ENCODE measurements at places on chromosomes 1 and 21. TPM values are rescaled to one million over a fixed set of nuclear protein-coding genes. Genes with fewer than 3 reads are reported as not detected.

Gene PRAMEF33
- not detected for total RNA-seq

Gene OR2T29
- total RNA-seq = not detected

Gene KCNJ9
- total RNA-seq = not detected

Gene SAMD13
- total RNA-seq = 1.7 TPM

Gene PARS2
- total RNA-seq = 2.5 TPM

Gene NPHP4
- total RNA-seq = 9.0 TPM

Gene PRAMEF20
- total RNA-seq = not detected

Gene SCAF4
- total RNA-seq = 17.9 TPM

Gene MPL
- 0.10 TPM for total RNA-seq

DNA sequence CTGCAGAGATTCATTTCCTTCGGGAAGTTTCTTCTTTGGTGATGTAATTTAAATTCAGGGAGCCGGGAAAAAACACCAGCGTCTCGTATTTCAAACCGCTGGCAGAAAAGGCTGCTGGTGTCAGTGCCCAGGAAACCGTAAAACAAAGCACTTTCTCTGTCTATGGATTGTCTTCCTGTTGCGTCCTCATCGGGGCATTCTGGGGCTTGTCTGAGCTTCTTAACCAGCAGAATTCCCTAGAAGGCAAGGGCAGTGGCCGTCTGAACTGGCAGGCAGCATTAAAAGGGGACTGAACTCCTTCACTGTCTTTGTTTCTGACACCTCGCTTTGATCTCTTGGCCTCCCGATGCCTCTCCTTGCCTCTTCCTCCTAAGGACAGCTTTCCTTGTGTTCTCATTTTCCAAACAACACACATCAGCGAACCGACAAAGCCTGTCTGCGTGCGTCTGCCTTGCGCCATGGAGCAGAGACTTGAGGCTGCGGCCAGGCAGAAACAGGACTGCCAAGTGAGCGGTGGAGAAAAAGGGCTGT, 391.6 kb upstream of the VAMP3 start:
- no peak for DNase-seq

DNA sequence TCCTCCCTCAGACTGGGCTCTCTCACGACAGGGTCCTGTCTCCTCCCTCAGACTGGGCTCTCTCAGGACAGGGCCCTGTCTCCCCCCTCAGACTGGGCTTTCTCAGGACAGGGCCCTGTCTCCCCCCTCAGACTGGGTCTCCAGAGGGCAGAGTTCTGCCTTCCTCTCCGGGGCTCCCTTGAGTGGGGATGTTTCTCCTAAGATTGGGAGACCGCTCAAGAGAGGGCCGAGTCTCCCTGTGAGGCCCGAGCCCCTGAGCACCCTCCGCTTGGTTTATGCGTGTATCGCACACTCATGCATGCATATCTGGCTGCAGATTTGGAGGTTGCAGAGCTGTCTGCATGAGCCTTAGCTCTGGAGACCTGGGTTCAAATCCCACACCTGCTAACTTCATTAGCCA, 39.3 kb upstream of the CSF3R start:
- no peak for DNase-seq

DNA sequence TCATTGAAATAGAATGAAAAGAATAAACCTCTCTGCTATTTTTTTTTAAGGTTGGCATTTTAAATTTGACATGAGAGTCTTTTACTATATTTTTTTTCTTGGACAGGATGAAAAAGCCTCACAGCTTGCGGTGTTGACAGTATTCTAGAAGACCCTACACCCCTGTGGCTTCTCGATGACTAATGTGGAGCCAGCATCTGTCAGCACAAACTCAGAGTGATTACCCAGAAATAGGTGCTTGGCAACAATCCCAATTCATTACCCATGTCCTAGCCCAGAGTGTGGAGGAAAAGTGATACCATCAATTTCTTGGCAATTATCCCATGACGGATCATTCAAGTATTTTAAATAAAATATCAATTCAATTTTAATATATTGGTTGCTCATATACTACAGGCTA, 186.8 kb upstream of the MAP1LC3C start:
- no peak for DNase-seq

DNA sequence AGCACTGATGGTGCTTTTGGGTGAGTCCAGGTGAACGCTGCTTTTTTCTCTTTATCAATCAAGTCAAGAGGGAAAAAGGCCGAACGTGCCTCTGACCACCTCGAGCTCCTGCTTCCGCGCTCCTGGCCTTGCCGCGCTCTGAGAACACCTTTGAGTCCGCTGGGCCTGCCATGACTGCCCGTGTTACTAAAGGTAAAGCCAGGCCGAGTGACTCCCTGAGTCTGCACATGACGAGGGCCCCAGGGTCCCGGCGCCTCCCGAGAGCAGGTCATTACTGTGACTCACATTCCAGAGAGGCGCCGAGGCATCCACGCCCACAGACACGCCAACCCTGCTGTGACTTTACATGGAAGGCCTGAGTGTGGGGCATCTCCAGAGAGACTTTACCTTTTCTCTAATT, 11.1 kb downstream of the POFUT2 start:
- no peak for DNase-seq

GRCh38 chr1:41812051-41812450, 106.7 kb downstream of the HIVEP3 start:
- DNase-seq = no peak

- DNase-seq = no peak
These were observed 6.7 kb downstream of the OTUD7B start for GRCh38 chr1:150003801-150004200.

GRCh38 chr1:218351391-218352074, 6.4 kb downstream of the TGFB2 start:
- DNase-seq = peak; percentile 72

GRCh38 chr1:46236882-46237281, 10.7 kb upstream of the RAD54L start:
- DNase-seq = no peak

DNA sequence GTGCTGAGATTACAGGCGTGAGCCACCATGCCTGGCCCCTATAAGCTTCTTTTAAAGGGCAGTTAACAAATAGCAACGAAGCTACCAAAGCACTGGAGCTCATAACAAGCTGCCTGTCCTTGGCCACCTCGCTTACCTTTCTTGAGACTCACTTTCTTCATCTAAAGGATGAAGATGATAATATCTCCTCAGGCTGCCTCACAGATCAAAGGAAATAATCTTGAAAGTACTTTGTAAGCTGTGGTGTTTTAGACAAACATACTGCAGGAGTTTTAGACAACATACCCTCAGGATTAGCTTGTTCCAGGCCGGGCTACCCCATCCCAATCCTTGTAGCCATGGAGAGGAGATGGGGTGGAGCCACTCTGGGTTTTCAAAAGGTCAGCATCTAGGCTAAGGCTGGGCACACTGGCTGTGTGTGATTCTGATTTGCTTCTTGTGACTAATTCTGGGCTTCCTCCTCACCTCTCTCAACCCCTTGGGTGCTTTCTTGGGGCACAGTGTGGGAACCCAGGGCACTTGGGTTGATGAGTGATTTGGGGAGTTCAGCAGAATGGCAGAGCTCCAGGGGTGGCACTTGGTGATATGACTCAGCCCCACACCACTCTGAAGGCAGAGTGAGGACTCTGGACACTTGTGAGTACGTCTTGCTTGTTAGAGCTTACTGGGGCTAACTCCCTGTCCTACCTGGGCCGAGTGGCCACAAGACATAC, 5.2 kb downstream of the GPR25 start:
- no peak for DNase-seq

DNA sequence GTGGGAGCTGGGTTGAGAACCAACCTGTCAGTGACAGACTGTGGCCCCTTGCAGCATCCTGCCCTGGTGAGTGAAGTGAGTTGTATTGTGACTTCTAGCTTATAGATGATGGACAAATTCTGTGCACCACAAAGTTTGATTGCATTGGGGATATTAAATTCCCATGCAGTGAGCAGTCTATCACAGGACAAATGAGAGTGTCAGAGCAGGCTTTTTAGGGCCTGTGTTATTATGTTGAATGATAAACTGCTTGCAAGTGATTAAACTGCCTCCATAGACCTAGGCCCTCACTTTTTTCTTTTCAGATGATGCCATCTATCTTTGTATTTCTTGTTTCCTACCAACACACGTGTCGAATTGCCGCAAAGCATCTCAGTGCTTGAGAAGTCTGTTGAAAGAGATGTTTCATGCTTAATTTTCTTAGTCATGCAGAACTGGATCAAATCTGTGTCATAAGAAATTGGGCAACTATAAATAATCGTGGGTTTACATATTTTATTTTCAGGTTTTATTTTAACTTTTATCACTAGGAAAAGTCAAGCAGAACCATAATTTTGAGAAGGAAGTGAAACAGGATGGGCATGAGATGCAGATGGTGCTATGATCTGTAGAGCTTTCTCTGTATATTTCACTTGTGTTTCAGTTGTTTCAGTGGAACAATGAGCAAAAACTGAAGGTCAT, 199.2 kb downstream of the S1PR1 start:
- DNase-seq = no peak

Data from skin of body (tissue), 3 donors.